Activated T-helper 2 cell treated with anti-CD3 and anti-CD28 coated beads, Interferon-gamma antibody, Interleukin-2, Interleukin-4, amounts not matched to agents 10 μg/mL and 5 μg/mL and 100 μg/mL, durations not matched to agents 14 hours and 24 hours and 36 hours (primary cell): ENCODE measurements at places on chromosomes 7 and 10. TPM values are rescaled to one million over a fixed set of nuclear protein-coding genes. Genes with fewer than 3 reads are reported as not detected.

The ABCA13 gene
- 0.02 and 0.32 TPM in 2 replicates for total RNA-seq

The CRPPA gene
- total RNA-seq: 1.3 and 1.4 TPM in 2 replicates

The ATOH7 gene
- not detected in 2 replicates for total RNA-seq

The NPFFR1 gene
- total RNA-seq: not detected in 2 replicates

The ZFAND4 gene
- total RNA-seq: 9.2 and 9.3 TPM in 2 replicates

GRCh38 chr10:23078114-23078513, 17.3 kb upstream of the MSRB2 start:
- peaks cover 44% of the 10 kb centered on the region for H3K27me3 ChIP-seq
- no peaks in the 10 kb centered on the region for H3K4me1 ChIP-seq
- H3K4me3 ChIP-seq: no peak overlapping the region
- no peaks in the 10 kb centered on the region for H3K36me3 ChIP-seq
- no peak overlapping the region for H3K27ac ChIP-seq
- no peak for DNase-seq

DNA sequence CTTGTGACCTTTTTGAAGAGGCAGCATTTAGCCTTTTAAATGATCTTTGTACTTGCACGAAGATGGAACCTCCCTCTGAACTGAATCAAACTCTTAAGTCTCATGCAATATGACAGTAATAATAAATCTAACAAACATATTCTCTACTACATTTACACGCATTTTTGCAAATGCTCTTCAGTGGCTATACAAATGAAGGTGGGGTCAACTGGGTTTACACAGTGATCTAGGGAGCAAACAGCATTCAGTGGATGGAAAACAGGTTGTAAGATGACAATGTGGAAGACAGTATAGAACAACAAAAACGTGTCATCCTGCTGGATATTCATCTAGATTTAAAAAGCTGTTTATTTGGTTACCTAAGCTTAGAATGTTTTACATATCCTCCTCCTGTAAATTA, 7.5 kb downstream of the CCDC186 start:
- H3K36me3 ChIP-seq: peaks cover 53% of the 10 kb centered on the region
- no peak for DNase-seq
- H3K27ac ChIP-seq: no peak overlapping the region
- peaks cover 17% of the 10 kb centered on the region for H3K4me1 ChIP-seq
